CD14-positive monocyte (primary cell): ENCODE measurements at places on chromosomes 2 and 18.

GRCh38 chr2:193900292-193900691 lies 1705.6 kb upstream of the TMEFF2 start:
- DNase-seq, result no peak

GRCh38 chr2:46877619-46878113 lies 37.9 kb downstream of the MCFD2 start:
- no peak for DNase-seq

DNA sequence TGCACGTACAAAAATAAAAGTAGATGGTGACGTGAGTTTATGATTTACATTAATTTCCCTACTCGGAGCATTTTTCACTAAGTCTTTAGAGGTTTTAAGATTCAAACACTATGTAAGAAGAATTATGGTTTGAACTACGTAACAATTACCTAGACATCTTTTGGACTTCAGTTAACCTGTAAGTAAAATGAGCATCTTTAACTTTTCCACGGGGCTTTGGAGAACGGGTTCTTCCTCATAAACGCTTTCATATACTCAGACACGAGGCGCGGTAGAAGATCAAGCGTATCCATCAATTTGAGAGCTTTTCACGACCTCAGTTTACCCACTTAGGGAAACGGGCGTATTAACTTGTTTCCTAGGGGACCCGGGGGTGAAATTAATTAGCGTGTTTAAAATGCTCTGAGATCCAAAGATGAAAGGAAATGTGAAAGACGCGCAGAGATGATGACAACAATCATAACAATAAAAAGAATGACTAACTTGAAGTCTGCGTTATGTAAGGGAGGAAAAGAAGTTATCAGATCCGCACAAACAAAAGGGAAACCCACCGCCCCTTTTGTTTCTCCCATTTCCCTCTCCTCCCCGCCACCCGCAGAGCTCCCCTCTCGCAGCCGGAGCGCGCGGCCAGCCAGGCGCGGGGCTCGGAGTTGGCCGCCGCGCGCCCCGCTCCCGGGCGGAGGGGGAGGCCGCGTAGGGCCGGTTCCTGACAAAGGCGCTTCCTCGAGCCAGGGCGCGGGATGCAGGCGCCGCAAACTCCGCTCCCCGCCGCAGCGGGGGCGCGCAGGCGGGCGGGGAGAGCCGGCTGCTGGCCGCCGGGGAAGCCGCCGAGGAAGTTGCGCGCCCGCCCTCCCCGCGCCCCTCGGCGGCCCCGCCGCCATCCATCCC lies 807 bp downstream of the PELI1 start:
- DNase-seq, result peak; percentile 33

DNA sequence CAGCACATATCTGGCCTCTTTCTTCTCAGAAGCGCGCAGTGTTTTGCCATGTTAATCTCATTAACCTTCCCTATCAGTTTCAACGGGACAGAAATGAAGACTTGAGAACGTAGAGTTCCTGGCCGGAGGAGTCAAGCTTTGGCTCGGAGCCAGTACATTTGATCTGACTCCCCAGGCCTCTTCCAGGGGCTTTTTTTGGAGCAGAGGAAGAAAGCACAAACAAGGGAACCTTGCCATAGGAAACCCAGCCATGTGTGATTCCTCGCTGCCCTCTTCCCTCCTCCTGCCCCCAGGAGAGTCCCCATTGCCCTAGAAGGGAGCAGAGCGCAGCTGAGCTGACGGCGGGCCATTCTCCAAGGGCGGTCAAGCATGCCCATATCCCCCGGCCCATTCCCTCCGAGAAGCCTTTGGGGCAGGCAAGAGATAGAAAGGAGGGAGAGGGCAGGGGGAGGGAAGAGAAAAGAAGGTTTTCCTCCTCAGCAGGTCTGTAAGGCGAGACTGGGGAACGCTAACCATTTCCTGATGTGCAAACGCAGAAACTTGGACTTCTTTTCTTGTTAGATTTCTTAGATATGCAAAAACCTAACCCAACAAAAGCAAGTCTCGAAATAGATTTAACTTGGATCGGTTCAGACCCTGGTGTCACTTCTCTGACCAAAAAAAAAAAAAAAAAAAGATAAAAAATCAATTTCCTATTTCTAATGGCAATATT lies 63.7 kb upstream of the POU3F3 start:
- no peak for DNase-seq
